ENCODE measurements at places on chromosomes 3 and 15.
A peak's percentile ranks its signal among the peaks of the same experiment; 100 is the strongest.

GRCh38 chr15:89186803-89187202 is 34.6 kb downstream of the RLBP1 start:
- no peak for DNase-seq

- peak; percentile 16 for DNase-seq
Measured at GRCh38 chr3:15041950-15042349, 23.2 kb downstream of the MRPS25 start.

DNA sequence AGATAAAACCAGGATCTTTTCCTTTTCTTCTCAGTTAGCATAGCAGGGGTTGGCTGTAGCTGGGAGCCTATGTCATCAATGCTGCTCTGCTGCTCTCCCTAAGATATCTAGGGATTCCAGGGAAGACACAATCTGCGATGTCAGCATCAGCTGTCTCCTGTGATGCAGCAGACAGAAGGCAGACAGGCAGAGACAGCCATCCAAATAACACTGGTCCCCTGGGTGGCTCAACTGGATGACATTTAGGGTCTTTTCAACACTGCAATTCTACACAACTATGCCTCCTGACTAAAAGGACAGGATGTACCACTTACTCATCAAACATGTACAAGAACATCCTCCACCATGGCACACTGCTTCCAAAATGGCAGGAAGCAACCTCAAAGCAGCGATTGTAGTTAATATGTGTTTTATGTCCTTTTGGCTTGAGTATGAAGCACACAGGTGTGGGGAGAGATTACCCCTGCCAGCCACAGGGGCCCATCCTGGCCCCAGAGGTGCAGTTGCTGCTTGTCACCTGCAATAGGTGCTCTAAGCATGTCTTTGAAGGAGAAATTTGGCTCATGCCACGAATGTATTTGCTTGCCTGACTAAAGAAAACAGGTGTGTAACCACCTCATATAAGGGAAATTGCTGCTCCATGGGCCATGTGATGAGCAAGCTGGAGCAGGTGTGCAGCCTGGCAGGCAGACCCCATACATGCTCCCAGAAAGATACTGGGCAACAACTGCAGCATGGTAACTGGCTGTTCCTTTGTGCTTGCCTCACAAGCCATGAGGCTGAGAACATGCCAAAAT is 357.8 kb downstream of the VPS13C start:
- DNase-seq: no peak

DNA sequence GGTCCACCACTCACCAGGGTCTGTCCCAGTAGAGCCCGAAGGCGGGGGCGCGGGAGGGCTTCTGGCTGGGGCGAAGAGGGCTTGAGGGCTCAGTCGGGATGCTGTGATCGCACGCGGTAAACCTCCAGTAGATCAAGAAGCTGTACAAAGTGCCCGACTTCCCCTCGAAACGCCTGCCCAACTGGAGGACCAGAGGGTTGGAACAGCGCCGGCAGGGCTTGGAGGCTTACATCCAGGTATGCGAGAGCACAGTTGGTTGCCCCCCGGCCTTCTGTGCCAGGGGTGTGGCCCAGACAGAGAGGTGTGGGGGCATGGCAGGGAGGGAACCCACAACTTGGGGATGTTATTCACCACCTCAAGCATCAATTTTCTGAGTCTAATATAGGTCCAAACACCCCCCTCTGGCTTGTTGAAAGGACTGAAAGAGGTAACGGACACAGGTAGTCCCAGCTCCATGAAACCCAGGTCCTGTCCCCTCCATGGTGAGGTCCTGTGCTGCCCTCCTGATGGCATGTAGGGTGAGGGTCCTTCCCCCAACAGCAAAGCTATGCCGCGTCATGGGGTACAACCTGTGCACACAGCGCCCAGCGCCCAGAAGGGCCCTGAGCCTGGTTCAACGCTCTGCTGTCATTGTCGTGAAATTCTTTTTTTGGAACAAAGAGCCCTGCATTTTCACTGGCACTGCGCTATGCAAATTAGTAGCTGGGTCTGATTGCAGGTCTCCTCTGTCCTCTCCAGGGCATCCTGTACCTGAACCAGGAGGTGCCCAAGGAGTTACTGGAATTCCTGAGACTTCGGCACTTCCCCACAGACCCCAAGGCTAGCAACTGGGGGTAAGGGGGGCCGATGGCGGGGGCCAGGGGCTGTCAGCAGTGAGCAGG is 1.2 kb downstream of the SNX22 start:
- DNase-seq: peak; percentile 51

DNA sequence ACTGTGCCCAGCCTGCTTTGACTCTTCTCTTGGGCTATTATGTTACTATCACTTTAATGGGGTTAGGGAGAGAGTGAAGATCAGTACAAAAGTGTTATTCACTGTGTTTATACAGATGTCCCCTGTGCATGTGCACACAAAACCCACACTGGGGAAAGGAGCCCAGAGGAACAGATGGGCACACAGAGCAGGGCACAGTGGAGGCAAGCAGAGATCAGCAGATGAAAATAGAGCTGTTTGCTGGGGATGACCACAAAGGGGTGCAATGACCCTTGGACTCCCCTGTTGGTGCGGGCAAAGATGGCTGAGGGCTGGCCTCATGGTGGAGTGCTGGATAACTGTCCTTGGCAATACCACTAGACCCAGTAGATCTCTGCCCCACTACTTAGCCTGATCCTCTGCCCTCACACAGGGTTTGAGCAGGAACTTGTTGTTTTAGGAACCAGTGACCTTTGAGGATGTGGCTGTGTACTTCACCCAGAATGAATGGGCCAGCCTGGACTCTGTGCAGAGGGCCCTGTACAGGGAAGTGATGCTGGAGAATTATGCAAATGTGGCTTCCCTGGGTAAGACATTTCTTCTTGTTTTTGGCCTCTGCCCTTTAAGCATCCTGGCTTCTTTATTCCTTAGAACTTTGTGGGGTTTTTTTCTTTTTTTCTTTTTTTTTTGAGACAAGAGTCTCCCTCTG is 5.3 kb downstream of the ZNF620 start:
- no peak for DNase-seq

DNA sequence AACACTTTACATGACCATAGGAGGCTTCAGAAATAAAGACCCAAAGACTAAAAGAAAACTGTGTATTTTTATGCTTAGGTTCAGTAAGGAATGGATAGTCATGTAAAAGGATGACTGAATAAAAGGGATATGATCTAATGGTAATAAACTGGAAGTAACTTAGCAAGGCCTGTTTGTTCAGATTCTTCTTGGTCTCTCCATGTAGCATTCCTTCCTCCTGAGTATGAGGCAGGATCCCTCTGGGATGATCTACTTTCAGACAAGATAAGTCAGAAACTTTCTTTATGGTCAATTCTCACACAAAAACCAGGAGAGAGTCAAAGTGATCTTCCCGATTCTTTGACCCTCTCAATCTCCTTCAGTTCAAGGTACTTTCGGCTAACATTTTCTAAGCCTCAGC is 340.8 kb upstream of the DCBLD2 start:
- no peak for DNase-seq

DNA sequence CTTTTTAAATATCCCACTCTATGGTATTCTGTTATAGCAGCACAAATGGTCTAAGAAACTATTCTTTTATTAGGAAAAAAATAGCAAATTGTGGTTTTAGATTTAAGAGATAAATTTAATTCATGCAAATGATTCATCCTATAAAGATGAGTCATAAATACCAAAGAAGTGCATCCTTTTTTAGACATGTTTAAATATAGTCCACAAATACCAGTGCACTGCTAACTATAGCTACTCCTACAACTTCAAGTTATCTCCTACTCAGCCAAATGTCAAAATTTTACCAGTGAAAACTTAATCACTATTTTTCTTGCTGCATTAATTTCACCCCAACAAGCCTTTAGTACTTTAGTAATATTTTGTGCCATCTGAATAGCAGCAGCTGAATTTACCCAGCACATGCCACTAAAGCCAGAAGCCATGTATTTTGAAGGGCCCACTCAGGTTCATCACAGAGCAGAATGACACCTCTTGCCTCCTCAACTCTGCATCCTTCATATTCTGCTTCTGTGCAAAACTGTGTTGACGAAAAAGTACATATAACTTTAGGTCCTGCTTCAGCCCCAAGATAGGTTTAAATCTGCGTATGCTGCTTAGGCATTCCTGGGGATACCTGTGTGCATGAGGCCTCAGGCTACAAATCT is 24.9 kb downstream of the CX3CR1 start:
- no peak for DNase-seq

GRCh38 chr3:24299246-24299805 is 195.3 kb downstream of the THRB start:
- DNase-seq: no peak

DNA sequence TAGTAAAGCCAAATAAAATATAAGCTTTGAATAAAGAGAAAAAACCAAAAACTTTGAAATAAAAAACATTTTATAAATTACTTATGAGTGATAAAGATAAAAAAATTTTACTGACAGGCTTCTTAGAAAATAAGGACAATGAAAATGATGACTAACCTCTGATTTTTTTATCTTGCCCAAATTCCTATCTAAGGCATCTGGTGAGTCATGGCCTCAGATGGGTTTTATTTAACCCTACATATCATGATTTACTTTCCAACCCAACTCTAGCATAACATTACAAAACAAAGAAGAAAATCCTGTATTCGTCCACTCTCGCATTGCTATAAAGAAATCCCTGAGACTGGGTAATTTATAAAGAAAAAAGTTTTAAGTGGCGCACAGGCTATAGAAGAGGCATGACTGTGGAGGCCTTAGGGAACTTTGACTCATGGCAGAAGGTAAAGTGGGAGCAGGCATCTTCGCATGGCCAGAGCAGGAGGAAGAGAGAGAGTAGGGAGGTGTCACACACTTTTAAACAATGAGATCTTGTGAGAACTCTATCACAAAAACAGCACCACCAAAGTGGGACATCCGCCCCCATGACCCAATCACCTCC is 152.1 kb downstream of the NEK10 start:
- DNase-seq: no peak

DNA sequence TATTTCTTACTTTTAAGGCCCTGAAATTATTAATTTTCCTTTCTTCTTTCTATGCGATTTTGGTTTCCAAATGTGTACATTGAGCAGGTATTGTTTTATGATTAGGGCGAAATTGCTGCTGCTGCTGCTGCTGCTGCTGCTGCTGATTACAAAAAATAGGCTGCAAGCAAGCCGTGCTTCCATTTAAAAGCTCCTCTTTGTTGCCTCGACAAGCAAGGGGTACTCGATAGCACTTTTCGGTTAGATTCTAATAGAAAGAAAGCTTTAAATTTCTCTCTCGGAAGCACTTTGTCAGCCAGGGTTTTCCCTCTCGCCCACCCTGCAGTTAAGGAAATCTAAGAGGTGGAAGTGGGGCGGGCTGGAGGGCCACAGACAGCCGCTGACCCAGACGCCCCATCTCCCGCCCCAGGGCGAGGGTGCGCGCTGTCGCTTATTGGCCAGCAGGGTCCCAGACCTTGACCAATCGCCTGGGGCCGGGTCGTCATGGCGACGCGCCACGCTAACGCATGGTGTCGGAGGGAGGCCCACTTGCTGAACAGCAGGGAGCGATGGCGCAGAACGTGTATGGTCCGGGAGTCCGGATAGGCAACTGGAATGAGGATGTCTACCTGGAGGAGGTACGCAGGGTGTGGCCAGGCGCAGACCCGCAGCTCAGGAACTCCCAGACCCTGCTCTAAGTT is at the start of gene CFAP161:
Gene CFAP161, plus strand, starts transcription at position 489 of the 680 bp plus-strand sequence. Its CDS starts 60 bp downstream, at position 549.
- peak; percentile 82 for DNase-seq

DNA sequence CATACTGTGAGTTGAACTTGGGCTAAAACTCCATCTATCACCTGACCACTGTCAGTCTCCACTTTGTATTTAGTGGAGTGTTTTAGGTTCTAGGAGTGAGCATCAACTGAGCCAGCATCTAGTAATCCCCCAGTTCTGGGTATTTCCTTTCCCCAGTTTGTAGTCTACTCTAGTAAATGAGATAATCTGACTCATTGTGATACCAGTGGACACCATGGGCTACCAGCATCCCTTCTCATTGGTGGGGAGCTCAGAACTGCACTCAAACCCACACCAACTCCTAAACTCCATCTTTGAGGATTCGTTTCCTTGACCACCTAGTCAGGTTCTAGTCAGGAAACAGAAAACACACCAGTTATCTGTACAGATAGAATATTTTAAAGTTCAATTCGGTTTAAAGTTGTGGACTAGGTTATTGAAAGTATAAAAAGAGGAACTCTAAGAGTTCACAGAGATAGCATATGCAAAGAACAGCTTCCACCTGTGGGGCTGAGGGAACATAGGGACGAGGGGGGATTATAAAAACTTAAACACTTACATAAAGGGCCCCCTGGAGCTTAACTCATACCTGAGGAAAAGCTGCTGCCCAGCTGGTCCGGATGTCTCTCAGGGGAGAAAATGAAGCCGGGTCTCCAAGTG is 36.0 kb downstream of the LEO1 start:
- DNase-seq: no peak

- no peak for DNase-seq
Measured at GRCh38 chr3:165196577-165197480, 645 bp upstream of the SLITRK3 start.

- no peak for DNase-seq
Measured at GRCh38 chr3:132726341-132726823, 4.2 kb upstream of the NPHP3 start.

DNA sequence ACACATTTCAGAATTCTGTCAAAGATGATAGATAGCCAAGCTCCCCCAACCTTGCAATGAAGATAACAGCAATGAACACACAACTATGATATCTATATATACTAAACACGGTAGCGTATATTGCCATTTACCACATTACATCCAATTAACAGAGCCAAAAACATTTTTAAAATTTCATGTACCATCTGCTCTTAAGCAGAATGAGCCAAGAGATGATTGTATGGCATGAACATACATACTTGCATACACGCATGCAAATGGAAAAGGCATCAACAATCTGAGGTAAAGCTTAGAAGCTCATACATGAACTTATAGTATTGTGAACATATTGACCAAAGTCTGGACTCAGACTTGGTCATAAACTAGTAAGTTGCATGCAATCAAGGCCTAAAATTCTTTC is 712.9 kb upstream of the GOLIM4 start:
- DNase-seq: no peak

DNA sequence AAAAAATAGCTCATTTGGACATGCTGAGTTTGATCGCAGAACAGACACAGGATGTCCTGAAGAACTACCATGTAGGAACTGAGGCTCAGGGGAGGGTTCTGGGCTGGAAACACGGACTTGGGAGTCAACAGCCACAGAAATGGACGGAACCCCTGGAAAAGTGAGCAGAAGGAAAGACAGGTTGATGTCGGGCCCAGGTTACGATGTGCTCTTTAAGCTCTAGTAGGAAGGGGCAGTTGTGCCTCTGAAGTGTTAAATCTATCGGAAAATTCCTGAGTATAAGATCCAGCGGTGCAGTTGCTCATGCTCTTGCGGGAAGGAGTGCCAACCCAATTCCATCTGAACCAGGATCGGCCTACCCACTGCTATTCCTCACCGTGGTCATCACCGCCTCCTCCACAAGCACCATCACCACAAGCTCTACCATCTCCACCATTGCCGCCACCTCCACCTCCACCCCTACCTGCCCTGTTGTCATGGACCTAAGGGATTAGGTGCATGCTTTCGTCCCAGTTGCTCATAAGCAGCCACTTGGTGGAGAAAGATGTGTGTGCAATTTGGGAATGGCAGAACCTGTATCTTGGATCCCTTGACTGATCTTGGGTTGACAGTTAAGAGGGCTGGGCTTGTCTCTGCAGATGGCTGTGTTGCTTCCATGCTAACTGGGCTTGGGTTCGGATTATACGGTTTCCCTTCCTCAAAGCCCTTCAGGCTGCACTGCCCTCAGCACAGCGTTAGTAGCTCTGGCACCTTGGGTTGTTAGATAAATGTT is 108.5 kb downstream of the ASB7 start:
- peak; percentile 4 for DNase-seq

- DNase-seq: peak; percentile 39
Measured at GRCh38 chr15:29936353-29937049, 114.2 kb upstream of the TJP1 start.
